EH (cell line): ENCODE measurements at places on chromosomes 16 and 17.

DNA sequence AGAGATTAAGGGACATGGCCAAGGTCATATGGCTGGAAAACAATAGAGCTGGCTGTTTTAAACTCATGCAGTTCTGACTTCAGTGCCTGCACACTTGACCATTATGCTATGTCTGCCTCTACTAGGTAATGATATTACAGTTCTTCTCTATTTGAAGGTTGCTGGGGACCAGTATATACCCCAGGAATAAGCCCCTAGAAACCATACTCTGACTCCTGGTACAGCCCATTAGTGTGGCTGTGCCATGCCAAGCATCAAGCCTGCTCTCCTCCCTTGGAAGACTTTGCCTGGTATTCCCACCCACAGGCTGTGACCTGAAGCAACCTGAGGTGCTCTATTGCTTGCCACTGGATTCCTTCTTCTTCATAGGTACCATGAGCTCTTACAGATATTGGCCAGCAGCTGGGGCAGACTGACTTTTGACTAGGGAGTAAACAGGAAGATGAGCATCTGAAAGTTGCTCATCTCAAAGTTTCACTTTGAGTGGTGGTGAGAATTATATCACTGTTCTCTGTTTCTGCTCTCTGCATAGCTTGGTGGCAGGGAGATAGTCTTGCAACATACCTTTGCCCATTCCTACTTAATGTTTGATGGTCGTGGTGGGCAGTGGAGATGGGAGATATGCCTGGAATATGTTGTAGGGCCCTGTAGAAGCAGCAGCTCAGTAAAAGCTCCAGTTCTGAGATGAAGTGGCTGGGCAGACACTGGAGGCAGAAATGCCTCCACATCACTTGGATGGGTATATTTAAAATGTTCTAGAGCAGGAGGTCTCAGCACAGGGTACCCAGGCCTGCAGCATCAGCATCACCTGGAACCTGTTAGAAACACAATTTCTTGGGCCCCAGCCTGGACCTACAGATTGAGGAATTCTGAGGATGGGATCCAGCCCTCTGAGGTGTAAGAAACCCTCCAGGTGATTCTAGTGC is 274.7 kb downstream of the HS3ST4 start:
- DNase-seq: no peak

- DNase-seq: no peak
These were observed 9.8 kb downstream of the HID1 start for GRCh38 chr17:74962622-74963394.

- no peak for DNase-seq
These were observed 22.3 kb upstream of the CACNG5 start for GRCh38 chr17:66812571-66812970.

DNA sequence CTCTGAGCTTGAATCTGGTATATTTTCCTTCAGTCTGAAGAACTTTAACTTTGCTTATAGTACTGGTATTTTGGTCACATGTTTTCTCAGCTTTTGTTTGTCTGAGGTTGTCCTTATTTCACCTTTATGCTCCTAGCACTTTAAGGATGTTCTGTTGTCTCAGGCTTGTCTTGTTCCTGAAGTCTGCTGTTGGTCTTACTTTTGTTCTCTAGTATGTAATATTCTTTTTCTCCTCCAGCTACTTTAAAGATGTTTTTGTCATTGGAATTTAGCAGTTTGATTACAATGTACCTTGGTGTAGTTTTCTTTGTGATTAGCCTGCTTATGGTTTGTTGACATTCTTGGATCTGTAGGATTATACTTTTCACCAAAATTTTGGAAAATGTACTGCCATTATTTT is 23.6 kb downstream of the RPTOR start:
- DNase-seq: peak; percentile 21

- DNase-seq: no peak
These were observed 1.6 kb downstream of the GFER start for GRCh38 chr16:1985466-1986150.

GRCh38 chr16:68346892-68347480 is 36.2 kb downstream of the PRMT7 start:
- no peak for DNase-seq

- DNase-seq: no peak
These were observed 2.1 kb downstream of the RHBDL1 start for GRCh38 chr16:677316-678190.

GRCh38 chr16:67114793-67115192 is 5.1 kb downstream of the PHAF1 start:
- peak; percentile 29 for DNase-seq

DNA sequence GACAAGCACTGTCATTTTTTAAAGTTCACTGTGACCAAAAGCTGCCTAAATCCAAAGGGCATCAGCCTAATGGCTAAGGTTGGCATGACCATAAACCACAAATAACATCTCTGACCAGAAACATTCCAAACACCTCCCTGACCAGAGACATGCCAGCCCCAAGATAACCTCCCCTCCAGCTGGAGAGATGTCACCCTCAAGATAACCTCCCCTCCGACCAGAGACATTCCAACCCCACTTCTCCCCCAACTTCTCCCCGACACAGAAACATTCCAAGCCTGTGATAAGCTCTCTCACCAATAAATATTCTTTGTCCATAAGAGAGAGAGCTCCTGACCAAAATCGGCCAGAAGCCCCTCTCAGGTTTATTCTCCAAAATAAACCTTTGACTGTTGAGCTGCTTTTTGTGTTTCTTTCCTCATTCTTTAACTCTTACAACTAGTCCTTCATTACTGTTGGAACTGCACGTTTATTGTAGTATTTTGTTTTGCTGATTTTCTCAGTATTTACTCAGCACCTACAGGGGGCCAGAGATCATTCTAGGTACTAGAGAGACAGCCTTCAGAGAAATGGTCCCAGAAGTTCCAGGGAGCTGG is 325.6 kb downstream of the SLC39A11 start:
- peak; percentile 29 for DNase-seq

DNA sequence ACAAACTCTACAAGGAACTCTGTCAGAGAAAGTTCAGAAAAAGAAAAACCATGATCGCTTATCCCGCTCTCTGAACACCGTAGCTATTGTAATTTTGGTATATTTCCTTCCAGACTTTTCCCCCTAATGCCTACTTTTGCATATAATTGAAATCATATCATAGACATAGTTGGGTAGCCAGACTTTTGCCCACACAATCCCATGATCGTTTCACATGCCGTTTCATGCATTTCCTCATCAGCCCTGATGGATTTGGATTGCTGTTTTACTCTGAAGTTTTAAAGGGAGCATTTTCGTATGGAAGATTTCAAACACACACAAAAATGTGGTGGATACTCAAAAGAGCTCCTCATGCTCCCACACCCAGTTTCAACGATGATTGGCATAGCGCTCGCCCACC is 31.3 kb downstream of the COX4I1 start:
- DNase-seq: no peak

DNA sequence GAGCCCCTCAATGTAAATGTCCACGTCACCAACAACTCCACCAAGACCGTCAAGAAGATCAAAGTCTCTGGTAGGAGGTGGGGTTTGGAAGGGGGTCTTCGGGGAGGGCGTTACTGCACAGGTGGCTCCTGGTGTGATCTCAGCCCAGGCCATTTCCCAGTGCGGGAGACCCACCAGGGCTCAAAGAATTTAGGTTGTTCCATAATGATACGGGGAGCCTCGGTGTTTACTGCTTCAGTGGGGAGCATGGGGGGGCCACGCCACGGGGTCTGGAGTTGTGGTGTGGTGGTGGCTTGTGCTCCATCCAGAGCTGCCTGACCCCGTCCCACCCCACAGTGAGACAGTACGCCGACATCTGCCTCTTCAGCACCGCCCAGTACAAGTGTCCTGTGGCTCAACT is 7.8 kb downstream of the ARRB2 start:
- DNase-seq: no peak

- no peak for DNase-seq
These were observed 171.8 kb upstream of the WSCD1 start for GRCh38 chr17:5898406-5898805.
